CD4-positive, alpha-beta T cell (primary cell): ENCODE measurements at places on chromosomes 2 and 18. TPM values are rescaled to one million over a fixed set of nuclear protein-coding genes. Genes with fewer than 3 reads are reported as not detected.

- no peak for DNase-seq
Observed at GRCh38 chr2:221675201-221675908, 103.3 kb upstream of the EPHA4 start.

DNA sequence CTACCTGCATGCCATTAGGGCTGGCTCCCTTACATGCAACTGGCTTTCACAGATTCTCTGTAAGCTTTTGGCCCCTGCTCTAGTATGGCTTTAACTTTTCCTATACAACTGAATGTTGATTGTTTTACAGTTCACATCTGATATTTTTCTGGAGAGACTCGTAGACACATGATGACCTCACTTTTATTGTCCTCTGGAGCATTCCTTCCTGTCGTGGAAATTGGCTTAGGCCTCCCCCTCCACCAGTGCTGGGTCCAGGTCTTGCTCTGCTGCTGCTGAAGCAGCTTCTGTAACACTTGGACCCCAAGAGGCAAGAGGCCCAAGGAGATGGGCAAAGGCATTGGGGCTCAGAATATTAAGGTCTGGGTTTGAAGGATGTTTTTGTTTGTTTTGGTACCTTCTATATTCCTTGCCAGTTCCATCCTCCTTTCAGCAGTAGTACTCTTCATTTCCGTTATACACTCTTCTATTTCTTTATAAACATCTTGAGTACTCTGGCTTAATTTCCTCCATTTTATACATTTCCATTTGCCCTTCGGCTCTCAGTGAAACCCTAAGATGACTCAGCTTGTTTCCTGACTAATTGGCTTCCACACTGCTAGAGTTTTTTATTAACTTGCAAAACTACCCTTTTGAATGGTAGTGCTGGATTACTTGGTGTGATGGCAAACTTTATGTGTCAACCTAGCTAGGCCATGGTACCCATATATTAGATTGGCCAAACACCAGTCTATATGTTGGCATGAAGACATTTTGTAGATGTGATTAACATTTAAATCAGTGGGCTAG is 219.8 kb downstream of the CDCA7 start:
- no peak for DNase-seq

DNA sequence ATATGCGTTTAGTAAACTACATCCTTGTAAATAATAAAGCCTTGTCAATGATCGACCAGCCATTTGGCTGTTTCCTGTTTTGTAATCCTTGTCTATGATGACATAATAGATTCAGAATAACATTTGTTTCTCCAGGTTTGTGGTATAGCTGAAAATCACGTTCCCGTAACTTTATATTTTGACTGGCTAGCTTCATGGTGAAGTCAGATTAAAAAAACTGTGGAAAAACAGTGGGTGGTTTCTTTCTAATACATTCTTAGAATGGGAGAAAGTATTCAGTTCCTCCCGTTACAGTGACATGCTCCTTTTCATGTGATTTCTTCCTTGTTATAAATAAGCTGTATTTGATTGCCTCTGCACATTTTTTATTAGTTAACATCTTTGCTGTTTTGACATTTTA is 366.9 kb downstream of the NYAP2 start:
- DNase-seq = no peak

GRCh38 chr2:215419769-215420470 is 15.9 kb downstream of the FN1 start:
- DNase-seq = no peak

DNA sequence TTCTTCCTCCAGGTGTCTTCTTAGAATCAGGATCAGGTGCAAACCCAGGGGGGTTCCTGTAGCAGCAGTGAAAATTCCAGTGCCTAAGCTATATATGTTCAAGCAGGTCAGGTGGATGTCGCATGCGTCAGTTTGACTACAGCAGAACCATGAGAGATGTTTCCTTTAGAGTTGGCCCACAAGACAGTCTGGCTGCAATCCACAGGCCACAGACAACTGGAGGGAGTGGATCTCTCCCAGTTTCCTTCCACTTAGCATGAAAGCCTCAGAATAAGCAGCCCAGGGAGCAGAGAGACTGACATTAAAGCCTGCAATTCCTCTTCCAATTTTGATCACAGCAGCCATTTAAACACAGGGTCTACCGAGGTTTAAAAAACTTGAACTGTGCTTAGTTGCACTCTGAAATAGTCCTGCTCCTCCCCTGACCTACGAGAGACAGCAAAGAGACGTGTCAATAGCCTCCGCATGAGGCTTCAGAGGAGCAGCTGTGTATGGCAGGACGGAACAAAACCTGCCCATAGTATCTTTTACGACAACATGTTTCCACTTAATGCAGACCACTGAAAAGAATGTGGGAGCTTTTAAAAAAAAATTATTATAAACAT is 988 bp upstream of the KCNE4 start:
- DNase-seq = no peak

- no peak for DNase-seq
Observed at GRCh38 chr2:63009490-63009889, 41.1 kb upstream of the OTX1 start.

DNA sequence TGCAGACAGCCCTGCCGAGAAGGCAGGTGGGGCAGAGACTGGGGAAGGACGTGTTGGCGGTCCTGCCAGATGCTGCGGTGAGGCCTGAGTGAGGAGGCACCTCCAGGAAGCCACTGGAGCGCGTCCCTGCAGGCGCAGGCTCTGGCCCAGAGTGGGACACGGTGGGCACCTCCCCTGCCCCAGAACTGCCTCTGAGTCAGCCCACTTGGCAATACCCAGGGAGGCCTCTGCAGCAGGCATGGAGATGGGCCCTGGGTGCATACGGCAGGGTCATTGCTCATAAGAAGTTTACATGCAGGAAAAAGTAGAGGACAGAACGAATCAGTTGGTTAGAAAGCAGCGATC is 195.9 kb downstream of the TFCP2L1 start:
- DNase-seq = no peak

GRCh38 chr2:10238991-10239485 is 63.7 kb upstream of the HPCAL1 start:
- DNase-seq = no peak

DNA sequence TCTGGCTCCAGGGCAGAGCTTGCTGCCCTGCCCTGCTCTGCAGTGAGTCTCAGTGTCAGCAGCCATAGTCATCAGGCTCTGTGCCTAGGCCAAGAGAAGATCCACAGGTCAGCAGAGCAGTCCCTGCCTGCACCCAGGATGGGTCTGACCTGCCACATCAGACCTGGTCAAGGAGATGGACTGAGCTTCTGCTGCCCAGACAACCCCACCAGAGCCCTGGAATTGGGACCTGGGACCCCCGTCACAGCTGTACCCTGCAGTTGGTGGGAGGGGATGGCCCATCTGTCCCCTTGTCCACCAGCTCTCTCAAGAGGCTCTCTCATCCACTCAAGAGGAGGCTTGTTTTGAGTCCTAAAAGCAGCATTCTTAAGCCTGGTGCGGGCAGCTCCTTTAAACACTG is 142.6 kb downstream of the TFCP2L1 start:
- no peak for DNase-seq

DNA sequence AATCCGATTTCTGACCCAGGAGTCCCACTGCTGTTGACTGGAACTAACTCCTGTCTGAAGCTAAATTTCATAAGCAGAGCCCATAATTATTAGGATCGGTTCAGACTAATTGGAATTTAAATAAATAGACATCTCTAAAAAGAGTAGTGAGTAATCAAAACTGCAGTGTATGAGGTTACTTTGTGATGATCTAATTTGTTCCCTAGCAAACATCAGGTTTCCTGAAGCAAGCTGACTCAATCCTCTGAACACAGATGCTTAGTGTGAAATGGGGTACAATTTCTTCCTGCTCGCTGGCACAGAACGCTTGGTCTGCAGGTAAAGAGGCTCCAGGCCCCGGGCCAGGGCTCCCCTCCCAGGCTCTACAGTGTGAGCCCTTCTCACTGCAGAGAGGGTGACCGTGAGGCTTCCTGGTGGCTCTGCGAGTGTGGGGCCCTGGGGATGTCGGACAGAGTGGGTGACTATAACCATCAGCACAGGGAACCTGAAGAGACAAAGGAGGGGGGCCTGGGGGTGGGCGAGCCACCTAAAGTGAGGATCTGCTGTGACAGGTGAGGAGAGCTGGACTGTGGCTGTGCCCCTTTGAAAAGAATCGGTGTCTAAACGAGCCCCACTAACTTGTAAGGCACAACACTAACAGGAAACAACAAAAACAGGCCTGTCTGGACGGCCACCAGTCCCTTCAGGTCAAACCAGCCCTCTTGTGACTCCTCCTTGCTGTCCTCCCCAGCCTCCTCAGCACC is 20.2 kb downstream of the CHST10 start:
- DNase-seq = no peak

DNA sequence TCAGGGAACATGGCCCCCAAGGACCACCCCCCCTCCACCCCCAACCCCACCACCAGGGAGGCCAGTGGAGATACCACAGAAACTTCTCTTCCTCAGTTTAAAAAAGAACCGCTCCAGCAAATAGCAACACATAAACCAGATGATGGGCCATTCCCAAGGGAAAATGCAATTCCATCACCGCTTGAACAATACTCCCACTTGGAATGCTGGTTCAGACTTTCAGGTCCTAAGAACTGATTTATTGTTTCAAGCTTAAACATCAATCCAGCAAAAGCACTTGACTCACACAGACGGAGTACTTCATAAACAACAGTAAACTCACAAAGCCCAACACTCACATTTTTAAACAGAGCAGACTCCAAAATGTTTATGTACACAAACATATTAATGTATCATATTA is 6.9 kb downstream of the HDAC4 start:
- DNase-seq = no peak

DNA sequence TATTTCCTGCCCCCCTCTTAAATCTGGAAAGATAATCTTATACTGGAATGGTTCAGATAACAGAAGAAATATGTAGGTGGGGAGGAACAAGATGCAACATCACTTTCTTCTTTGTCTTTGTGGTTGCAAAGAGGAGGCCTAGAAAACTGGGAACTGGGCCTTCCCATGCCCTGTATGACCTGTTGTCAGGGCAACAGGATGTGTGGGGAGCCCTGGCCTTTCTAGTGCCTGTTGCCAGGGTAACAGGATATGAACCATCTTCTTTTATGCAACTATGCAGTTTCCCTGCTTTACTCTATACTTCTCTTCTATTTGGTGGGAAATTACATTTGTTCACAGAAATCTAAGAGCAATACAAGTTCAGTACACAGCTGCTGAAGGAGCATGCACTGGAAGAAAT is 79.8 kb upstream of the PDE1A start:
- DNase-seq = no peak

- no peak for DNase-seq
Observed at GRCh38 chr18:78647018-78647417, 332.6 kb upstream of the SALL3 start.

- DNase-seq = no peak
Observed at GRCh38 chr2:67797801-67798540, 264.8 kb downstream of the C1D start.

DNA sequence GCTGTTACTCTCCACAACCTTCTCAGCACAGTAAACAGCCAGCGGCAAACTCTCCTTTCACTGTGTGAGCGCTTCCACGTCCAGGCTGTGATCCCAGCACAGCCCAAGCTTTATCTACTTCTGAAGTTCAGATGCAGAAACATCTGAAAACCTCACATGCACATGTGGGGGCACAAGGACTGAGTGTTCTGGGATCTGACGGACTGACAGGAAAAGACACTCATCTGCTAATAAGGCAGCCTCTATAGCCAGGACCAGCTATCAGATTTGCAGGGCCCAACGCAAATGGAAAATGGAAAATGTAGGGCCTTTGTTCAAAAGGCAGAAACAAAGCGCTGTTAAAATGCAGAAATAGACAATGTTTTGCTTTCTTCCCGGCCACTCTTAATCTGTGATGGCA is 133.8 kb upstream of the ARHGAP28 start:
- DNase-seq = no peak

DNA sequence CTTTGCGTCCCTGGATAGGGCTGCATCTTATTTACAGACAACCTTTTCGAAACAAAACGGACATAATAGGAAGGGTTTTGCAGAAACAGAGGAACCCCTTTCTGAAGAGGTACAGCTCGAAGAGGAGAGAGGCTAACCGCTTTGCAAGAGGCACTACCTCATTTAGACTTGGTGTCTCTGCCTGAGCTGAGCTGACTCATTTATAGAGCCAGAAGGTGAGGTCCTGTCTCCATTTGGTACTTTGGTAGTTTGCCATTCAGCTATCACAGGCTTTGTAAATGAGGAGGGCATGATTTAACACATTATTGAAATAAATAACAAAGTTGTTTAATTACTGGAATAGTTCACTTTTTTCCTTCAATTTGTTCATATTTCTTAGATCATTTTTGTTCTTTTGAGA is 2.2 kb upstream of the NXPH2 start:
- no peak for DNase-seq

The ALPP gene
- not detected for total RNA-seq

The CNTNAP5 gene
- total RNA-seq = not detected

The TMEM247 gene
- not detected for total RNA-seq

The SLC14A1 gene
- total RNA-seq = 5.2 TPM

The MATN3 gene
- not detected for total RNA-seq

The NCKAP5 gene
- not detected for total RNA-seq
